ENCODE measurements at places on chromosomes 16 and 17. TPM values are rescaled to one million over a fixed set of nuclear protein-coding genes. Genes with fewer than 3 reads are reported as not detected.

GAA gene
- polyA plus RNA-seq = 31.4 TPM

GUCY2D gene
- polyA plus RNA-seq = 0.03 TPM

ASB16 gene
- 1.8 TPM for polyA plus RNA-seq

SLC6A2 gene
- polyA plus RNA-seq = 0.35 TPM

B9D1 gene
- polyA plus RNA-seq = 31.7 TPM

- no peak for DNase-seq
These were observed 287.5 kb downstream of the NPIPA8 start for GRCh38 chr16:18048853-18049546.

DNA sequence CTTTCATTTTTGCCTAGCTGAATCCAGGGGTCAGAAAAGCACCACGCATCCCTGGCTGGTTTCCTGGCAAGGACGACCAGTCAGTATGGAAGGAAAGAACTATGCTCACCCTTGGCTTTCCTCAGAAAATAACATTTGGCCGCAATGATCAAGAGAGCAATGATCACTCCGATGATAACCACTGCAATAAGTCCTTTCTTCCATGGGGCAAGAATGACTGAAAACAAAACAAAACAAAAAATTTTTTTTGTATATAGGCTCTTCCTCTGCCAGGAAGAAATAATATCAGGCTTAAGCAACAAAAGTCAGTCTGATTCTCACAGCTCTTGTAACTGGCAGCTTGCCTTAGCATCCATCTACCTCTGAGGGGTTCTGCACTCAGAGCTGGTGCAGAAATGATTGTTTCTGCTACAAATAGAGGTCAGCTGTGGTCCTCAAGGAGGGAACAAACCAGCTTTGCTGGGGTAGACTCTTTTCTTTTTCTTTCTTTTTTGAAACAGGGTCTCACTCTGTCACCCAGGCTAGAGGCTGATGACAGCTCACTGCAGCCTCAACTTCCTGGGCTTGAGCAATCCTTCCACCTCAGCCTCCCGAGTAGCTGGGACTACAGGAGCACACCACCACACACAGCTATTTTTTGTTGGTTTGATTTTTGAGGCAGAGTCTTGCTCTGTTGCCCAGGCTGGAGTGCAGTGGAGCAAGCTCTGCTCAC is 35.7 kb downstream of the PECAM1 start:
- DNase-seq = no peak

DNA sequence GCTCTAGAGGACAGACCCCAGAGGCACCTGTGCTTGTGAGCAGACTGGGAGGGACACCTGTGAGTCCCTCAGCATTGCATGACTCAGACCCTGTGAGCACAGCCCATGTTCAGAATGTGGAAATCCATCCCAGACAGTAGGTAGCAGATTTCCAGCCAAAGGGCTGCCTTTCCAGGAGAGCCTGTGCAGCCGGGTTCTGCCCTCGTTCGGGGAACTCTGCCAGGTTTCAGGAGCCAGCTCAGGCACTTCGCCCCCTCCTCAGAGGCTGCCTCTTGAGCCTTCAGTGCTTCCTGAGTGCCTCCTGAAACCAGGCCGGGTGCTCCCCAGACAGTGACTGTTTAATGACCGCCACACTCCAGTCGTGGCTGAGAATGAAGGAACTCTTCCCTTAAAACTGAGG is 23.3 kb upstream of the SDR42E2 start:
- no peak for DNase-seq

- no peak for DNase-seq
These were observed 32.3 kb downstream of the SMIM36 start for GRCh38 chr17:55478971-55479370.

DNA sequence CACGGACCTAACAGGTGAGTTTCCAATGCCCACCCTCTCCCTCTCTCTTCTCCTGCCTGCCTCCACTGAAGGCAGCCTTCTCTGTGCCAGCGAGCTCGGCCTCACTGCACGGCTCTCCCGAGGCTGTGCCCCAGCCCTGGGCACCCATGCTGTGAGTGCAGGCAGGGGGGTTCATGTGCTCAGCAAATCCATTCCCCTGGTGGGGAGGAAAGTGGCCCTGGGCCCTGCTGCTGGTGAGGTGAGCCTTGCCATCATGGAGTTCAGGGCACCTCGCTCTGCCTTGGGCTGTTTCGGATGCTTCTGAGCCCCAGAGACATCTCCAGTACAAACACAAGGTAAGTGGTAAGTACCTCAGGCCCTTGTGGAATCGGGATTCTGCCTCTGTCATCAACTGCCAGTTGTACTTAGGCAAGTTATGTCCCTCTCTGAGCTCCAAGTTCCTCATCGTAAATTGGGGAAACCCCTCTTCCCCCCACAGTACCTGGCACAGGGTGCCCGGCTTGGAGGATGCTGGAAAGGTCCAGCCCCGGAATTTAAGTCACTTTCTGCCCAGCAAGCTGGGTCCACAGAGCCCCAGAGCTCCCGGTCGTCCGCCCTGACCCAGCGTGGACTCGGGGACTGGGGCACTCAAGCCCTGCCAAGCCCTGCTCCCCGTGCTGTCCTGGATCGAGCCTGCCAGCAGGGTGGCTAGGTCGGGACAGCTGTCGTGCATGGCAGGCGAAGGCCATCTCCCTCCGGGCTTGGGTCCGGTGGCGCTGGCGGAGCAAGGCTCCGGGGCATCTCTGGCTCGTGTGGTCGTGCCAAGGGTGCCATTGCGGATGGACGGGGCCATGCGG is 684 bp upstream of the NUDT16L1 start:
- no peak for DNase-seq

DNA sequence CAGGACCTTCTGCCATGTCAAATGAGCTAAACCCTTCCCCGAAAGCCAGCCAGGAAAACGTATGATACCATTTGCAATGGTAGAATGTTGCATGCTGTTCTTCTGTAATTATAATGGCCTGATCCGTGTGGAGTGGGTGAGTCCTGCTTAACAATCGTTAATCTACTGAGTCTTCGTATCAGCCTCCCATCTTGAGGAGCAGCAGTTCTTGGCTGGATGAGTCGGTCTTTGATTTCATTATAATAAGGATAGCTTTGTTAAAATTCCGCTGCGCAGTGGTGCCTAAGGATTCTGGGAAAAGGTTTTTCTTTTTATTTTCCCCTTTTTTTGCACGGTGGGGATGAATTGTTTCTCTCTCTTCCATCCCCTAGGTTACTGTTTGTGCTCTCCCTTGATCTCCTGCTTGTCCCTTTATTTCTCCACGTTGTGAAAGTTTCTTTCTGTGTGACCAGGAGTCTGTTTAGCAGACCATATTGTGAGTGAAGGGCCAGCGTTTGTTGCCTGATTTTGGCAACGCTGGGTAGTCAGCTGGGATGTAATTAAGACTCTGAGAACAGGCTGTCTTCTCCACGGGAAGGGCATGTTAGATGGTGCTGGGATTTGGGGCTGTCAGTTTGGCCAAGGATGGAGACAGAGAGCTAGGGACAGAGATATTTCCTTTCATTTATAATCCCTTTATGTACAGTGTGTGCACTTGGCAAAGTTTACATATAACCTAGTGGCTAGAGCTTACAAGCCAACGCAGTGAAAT is 263.0 kb downstream of the FTO start:
- no peak for DNase-seq

DNA sequence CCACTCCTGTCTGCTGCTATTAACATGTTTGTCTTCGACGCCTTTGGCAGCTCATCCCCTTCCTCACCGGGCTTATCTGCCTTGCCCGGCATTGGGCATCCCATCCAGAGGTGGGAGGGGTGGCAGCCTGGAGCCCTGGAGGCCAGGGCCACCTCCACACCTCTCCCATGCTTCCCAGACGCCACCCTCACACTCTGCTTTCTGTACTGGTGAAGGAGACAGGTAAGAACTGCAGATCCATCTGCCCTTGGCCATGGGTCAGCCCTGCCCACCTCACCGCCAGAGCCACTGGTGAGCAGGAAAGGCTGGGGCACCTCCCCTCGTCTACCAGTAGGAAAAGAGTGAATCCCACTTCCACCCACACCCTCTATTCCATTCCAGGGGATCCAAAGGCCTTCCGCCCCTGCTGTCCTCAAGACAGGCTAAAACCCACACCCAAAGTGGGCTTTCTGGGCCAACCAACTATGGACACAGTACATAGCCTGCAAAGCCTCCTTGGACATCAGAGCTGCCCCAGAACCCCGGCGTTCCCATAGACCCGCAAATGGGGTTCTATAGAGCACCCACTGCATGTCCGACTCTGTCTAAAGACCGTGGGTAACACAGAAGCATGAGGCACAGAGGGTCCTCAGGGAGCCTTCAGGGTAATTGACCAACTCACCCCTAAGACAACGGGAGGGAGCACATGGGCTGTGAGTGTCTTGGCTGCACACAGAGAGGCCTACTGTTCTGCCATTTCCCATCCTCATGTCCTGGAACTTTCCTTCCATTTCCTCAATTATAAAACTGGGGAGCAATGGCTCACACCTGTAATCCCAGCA is 23.4 kb upstream of the RBFOX3 start:
- no peak for DNase-seq

DNA sequence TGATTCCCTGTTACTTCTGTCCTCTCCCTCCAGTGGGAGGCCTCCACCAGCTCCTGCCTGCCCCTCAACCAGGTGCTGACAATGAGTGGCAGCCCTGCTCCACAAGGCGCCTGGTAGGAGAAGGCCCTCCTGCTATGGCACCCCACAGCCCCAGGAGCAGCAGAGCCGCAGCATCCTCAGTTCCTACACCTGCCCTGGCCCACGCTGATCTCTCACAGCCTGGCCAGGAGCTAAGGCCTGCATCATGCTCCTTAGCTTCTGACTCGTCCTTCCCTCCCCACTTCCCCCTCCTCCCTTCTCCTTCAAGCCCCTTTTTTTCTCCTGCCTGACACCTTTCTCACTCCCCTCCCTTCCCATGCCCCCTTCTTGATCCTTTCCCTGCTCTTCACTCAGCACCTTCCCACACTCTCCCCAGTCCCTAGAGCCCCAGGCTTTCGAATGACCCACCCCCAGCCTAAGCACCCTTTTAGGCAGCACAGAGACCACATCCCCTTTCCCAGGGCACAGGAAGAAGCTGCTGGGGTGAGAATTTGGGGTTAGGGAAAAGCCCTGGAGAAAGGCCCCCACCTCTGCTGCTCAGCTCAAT is 6.5 kb downstream of the PROCA1 start:
- DNase-seq = no peak

- DNase-seq = no peak
These were observed 30.8 kb downstream of the FANCA start for GRCh38 chr16:89785523-89786155.

DNA sequence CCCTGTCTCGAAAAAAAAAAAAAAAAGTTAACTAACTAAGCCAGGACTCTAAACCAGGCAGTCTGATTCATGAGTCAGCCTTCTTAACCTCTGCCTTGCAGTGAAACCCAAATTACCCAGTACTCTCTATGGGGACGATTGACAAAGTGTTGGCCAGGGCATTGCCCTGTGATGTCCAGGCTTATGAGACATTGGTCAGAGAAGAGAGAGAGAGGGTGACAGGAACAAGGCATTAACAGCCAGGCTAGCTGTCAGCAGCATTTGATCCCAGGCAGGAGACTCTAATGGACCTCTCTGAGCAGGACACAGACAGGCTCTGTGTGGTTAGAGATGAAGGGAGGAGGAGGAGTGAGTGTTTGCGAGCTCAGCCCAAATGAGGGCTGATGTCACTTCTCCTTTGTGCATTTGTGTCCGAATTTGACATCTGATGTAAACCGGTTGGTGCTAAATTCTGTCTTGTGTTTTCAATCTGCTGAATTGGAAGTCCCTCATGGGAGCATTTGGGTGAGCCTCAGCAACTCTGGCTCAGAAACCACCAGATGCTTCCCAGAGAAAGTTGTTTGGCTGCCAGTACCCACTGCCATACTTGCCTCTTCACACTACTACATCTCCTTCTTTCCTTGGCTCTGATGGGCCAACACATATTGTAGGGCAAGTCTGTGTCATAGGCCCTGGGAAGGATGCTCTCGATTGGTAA is 4.3 kb upstream of the MYL4 start:
- peak; percentile 16 for DNase-seq

- DNase-seq = no peak
These were observed 14.9 kb upstream of the ARL6IP1 start for GRCh38 chr16:18816286-18816685.

- DNase-seq = peak; percentile 82
These were observed 8.2 kb upstream of the COL1A1 start for GRCh38 chr17:50209472-50210239.

- DNase-seq = no peak
These were observed 55.3 kb downstream of the SKAP1 start for GRCh38 chr17:48374650-48375230.

- no peak for DNase-seq
These were observed 5.4 kb upstream of the GPR139 start for GRCh38 chr16:20079106-20079505.

- no peak for DNase-seq
These were observed 23.0 kb upstream of the PLCG2 start for GRCh38 chr16:81755915-81756614.

DNA sequence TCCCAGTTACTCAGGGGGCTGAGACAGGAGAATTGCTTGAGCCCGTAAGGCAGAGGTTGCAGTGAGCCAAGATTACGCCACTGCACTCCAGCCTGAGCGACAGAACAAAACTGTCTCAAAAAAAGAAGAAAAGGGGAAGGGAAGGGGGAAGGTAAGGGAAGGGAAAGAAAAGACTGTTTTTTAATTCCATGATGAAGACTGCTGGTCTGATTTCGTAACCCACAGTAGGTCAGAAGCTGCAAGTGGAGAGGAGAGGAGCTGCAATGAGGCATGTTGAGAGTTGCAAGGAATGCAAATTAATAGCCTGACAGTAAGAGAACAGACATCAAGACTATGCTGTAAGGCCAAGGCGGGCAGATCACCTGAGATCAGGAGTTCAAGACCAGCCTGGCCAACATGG is 33.3 kb downstream of the HELZ start:
- DNase-seq = no peak
